H1 (cell line): ENCODE measurements at places on chromosomes 11 and 22. TPM values are rescaled to one million over a fixed set of nuclear protein-coding genes. Genes with fewer than 3 reads are reported as not detected.

GRCh38 chr11:47004595-47005033, 68.1 kb downstream of the CSTPP1 start:
- H3K4me3 ChIP-seq = no peak overlapping the region
- no peak overlapping the region for H3K27ac ChIP-seq
- H3K4me1 ChIP-seq = no peaks in the 10 kb centered on the region; the same call in 1 of the 2 replicates
- DNase-seq = no peak
- no peaks in the 10 kb centered on the region for H3K27me3 ChIP-seq

- no peaks in the 10 kb centered on the region for H3K27me3 ChIP-seq
- no peaks in the 10 kb centered on the region; the same call in 1 of the 2 replicates for H3K4me1 ChIP-seq
- H3K4me3 ChIP-seq = no peak overlapping the region
- DNase-seq = no peak
- no peak overlapping the region for H3K27ac ChIP-seq
Measured at GRCh38 chr11:75158696-75159150, 7.8 kb downstream of the SLCO2B1 start.

GRCh38 chr11:107752949-107753822, 41.3 kb upstream of the SLN start:
- no peak overlapping the region for H3K4me3 ChIP-seq
- no peak for DNase-seq
- no peaks in the 10 kb centered on the region for H3K36me3 ChIP-seq
- H3K27me3 ChIP-seq = no peaks in the 10 kb centered on the region
- H3K4me1 ChIP-seq = no peaks in the 10 kb centered on the region

DNA sequence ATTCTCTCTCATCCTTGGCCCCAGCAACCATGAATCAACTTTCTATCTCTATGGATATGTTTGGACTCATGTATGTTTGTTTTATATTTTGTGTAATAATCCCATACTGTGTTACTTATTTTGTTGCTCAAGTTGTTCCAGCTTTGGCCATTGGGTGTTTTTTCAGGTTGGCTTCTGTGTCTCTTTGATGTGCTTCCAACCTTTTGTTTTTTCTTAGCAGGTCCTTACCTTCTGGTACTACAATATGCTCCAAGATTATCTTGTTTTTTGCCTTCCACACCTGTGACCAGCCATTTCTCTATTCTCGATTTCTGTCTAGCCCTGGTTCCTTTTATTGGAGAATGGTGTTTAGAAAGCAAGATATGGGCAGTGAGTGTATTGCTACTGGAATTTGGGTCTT, 14.2 kb downstream of the GVQW3 start:
- H3K27ac ChIP-seq = no peak overlapping the region
- no peak for DNase-seq
- no peaks in the 10 kb centered on the region for H3K36me3 ChIP-seq

DNA sequence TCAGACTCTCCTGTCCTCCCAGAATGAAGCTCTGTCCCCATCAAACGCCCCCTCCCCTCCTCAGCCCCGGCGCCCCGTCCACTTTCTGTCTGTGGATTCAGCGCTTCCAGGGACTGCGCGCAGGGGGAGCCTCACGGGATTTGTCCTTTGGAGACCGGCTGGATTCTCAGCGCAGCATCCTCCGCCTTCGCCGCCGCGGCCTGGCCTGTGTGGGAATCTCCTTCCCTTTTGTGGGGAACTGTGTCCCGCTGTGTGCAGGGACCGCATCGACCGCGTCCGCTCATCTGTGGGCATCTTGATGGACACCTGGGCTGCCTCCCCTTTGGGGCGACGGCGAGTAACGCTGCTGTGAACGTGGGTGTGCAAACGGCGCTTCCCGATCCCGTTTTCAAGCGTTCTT, 1.1 kb upstream of the SCT start:
- peaks cover 14% of the 10 kb centered on the region for H3K27me3 ChIP-seq
- peaks cover 6% of the 10 kb centered on the region for H3K4me1 ChIP-seq
- H3K27ac ChIP-seq = no peak overlapping the region
- peak; percentile 46 for DNase-seq
- H3K36me3 ChIP-seq = no peaks in the 10 kb centered on the region

GRCh38 chr11:108122166-108122628, 830 bp downstream of the ACAT1 start:
- peaks cover 5% of the 10 kb centered on the region for H3K4me1 ChIP-seq
- no peaks in the 10 kb centered on the region for H3K36me3 ChIP-seq
- H3K27me3 ChIP-seq = peaks cover 3% of the 10 kb centered on the region

DNA sequence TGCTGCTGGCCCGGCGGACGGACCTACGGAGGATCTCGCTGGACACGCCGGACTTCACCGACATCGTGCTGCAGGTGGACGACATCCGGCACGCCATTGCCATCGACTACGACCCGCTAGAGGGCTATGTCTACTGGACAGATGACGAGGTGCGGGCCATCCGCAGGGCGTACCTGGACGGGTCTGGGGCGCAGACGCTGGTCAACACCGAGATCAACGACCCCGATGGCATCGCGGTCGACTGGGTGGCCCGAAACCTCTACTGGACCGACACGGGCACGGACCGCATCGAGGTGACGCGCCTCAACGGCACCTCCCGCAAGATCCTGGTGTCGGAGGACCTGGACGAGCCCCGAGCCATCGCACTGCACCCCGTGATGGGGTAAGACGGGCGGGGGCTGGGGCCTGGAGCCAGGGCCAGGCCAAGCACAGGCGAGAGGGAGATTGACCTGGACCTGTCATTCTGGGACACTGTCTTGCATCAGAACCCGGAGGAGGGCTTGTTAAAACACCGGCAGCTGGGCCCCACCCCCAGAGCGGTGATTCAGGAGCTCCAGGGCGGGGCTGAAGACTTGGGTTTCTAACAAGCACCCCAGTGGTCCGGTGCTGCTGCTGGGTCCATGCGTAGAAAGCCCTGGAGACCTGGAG, 74.1 kb downstream of the LRP5 start:
- no peaks in the 10 kb centered on the region for H3K4me1 ChIP-seq
- DNase-seq = no peak
- no peaks in the 10 kb centered on the region; the same call in 1 of the 2 replicates for H3K36me3 ChIP-seq
- H3K27ac ChIP-seq = no peak overlapping the region

GRCh38 chr22:43114958-43115357, 4.4 kb downstream of the BIK start:
- no peak for DNase-seq
- peaks cover 26% of the 10 kb centered on the region for H3K27me3 ChIP-seq

DNA sequence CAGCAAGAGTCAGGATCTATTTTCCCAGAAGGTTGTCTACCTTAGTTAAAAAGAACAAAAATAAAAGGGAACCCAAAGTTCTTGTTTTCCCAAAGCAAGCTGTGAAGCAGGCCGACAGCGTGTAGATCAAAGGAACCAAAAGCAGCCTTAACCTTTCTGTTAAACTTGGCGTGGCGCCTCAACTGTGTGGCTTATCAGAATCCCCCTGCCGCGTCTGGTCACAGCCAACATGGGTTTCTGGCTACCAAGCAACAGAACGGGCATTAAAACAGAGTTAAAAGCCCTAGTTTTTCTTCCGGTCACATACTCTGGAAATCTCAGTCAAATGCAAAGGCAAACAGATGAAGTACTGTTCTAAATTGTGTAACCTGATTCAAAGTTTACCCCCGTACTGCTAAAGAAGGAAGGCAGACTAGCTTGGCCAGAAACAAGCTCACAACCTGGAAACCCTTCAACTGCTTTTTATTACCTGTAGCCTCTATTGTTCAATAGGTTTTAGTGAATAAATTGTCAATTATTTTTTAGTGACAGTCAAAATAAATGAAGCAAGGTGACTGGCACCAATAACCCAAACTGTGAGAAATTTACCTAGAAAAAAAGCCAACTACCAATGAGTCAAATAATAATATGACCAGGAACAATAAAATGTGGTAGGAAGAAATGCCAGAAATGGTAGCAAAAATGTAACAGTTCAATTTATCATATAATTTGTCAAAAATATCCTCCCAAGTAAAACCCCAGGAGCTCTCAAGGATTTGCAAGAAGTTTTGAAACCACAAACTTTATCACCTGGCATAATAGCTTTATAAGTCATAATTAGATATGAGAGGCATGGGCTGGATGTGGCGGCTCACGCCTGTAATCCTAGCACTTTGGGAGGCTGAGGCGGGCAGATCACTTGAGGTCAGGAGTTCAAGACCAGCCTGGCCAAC, 21.4 kb downstream of the CHKA start:
- H3K4me3 ChIP-seq = no peak overlapping the region
- peaks cover under 1% of the 10 kb centered on the region; the same call in 1 of the 2 replicates for H3K36me3 ChIP-seq
- no peaks in the 10 kb centered on the region for H3K4me1 ChIP-seq
- no peaks in the 10 kb centered on the region for H3K27me3 ChIP-seq

- H3K27ac ChIP-seq = no peak overlapping the region
- no peaks in the 10 kb centered on the region for H3K27me3 ChIP-seq
- H3K4me1 ChIP-seq = no peaks in the 10 kb centered on the region
- no peak for DNase-seq
- H3K36me3 ChIP-seq = no peaks in the 10 kb centered on the region
Measured at GRCh38 chr22:48929276-48929790, 898.3 kb downstream of the BRD1 start.

DNA sequence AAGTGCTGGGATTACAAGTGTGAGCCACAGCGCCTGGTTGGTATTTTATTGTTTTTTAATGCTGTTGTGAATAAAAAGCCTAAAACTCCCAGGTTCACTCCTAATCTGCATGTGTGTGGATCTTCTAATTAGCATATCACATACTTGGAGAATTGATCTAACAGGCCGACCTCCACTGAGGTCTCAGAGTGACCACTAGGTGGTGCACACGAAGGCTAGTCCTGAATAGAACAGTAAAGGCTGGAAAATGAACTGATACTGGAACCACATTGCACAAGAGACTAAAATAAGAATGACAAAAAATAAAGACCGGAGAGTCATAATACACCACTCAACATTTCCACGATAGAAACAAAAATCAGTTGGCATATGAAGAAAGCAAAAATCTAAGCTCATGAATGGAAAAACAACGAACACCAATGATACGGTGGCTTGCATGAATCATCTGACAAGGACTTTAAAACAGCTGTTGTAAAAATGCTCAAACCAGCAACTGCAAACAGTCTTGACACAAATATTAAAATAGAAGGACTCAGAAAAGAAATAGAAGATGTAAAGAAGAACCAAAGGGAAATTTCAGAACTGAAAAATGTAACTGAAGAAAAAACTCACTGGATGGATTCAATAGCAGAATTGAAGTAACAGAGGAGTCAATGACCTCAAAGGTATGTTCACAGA, 19.2 kb downstream of the PIM3 start:
- DNase-seq = no peak
- H3K27me3 ChIP-seq = peaks cover 16% of the 10 kb centered on the region

GRCh38 chr11:56700242-56700913, 1.5 kb downstream of the OR9G1 start:
- H3K4me1 ChIP-seq = no peaks in the 10 kb centered on the region
- no peaks in the 10 kb centered on the region for H3K36me3 ChIP-seq
- no peak overlapping the region for H3K27ac ChIP-seq

GRCh38 chr11:17972987-17973386, 39.9 kb downstream of the SERGEF start:
- H3K36me3 ChIP-seq = no peaks in the 10 kb centered on the region
- H3K4me1 ChIP-seq = no peaks in the 10 kb centered on the region
- no peak overlapping the region for H3K4me3 ChIP-seq
- peak; percentile 77 for DNase-seq

- peak overlapping the region; percentile 74; the same call in 1 of the 2 replicates for H3K27ac ChIP-seq
- peaks cover 2% of the 10 kb centered on the region for H3K36me3 ChIP-seq
Measured at GRCh38 chr11:14519597-14519916, 629 bp downstream of the PSMA1 start.

- H3K27ac ChIP-seq = no peak overlapping the region
- H3K4me3 ChIP-seq = no peak overlapping the region
- no peaks in the 10 kb centered on the region for H3K36me3 ChIP-seq
- no peaks in the 10 kb centered on the region for H3K27me3 ChIP-seq
Measured at GRCh38 chr11:15180212-15180792, 65.6 kb downstream of the INSC start.

DNA sequence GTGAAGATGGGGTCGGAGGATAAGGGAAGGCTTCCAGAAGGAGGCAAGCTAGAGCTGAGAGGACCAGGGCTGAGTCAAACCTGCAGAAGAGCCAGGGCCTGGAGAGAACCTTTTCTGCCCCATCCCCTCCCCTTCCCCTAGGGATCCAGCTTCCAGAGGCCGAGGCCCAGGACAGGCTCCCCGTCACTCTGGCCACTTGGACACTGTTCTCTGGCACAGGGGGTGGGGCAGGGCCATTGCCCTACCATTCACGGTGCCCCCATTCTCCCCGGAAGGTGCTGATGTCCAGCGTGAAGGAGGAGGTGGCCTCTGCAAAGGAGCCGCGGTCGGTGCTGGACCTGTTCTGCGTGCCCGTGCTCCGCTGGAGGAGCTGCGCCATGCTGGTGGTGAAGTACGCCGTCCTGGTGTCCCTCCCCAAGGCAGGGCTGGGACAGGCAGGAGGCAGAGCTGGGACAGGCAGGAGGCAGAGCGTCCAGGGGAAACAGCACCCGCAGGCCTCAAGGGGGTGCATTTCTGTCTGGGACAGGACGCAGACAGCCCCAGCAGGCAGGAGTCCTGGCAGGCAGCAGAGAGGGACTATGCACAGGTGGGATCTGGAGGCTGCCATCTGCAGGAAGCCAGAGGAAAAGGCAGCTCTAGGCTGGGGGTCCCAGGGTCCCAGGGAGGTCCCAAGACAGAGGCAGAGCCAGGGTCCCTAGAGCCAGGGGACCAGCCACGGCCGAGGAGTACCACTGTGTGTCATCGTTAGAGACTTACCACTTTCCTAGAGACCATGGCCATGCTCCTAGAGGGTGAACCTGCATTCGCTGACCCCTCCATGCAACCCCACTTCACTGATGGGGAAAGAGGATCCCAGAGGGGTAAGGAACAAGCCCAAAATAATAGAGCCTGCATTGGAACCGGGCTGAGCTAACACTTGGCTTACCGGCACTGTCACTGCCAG, 25.8 kb upstream of the SLC22A12 start:
- H3K36me3 ChIP-seq = no peaks in the 10 kb centered on the region
- no peak overlapping the region for H3K27ac ChIP-seq
- H3K4me3 ChIP-seq = no peak overlapping the region
- no peaks in the 10 kb centered on the region for H3K27me3 ChIP-seq

GRCh38 chr11:20258376-20258895, 98.2 kb upstream of the DBX1 start:
- no peaks in the 10 kb centered on the region for H3K36me3 ChIP-seq
- H3K27ac ChIP-seq = no peak overlapping the region
- DNase-seq = no peak
- no peaks in the 10 kb centered on the region for H3K27me3 ChIP-seq

GRCh38 chr11:67528376-67528775, 5.1 kb upstream of the CABP2 start:
- H3K36me3 ChIP-seq = no peaks in the 10 kb centered on the region
- H3K27ac ChIP-seq = no peak overlapping the region
- H3K4me1 ChIP-seq = no peaks in the 10 kb centered on the region

KCNJ1 gene
- polyA plus RNA-seq = 0.19 and 0.23 TPM in 2 replicates

ZNF214 gene
- 0.71 and 0.80 TPM in 2 replicates for polyA plus RNA-seq

FOSL1 gene
- 7.2 and 11.6 TPM in 2 replicates for polyA plus RNA-seq

TLCD5 gene
- polyA plus RNA-seq = 7.7 and 10.1 TPM in 2 replicates

KRTAP5-7 gene
- polyA plus RNA-seq = not detected in 2 replicates

OR51E1 gene
- polyA plus RNA-seq = not detected in 2 replicates
